ENCODE measurements at places on chromosomes 4 and X.

DNA sequence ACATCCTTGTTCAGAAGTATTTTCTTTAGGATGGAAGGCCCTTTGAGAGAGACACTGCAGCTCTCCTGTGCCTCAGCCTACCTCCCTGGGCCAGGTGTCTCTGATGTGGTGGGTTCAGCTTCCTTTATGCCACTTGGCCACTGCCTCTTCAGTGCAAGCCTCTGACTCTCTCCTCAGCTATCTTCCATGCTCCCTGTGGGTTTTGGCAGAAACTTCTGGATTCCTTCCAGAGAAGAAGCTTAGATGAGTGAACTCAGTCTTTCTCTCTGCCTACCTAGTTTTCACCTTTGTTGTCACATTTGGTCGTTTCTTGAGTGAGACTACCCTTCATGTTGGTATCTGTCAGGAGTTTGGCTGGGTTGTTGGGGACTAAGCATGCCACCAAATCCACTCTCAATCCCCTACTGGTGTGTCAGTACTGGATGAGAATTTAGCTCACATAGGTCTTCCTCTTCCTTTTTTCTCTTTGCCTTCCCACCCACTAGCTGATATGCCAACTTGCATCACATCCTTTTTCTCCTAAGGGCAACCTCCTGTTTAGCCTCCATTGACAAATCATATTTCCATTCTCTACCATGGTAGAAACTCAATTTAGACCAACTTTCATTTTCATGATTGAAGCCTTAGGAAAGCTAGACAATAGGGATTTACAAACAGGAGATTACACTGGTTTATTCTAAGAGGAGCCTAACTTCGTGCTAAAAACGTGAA, 32.0 kb downstream of the IL15 start:
- peak; percentile 60 for DNase-seq

- no peak for DNase-seq
These were observed 88.1 kb downstream of the RPA4 start for GRCh38 chrX:96971812-96972211.

DNA sequence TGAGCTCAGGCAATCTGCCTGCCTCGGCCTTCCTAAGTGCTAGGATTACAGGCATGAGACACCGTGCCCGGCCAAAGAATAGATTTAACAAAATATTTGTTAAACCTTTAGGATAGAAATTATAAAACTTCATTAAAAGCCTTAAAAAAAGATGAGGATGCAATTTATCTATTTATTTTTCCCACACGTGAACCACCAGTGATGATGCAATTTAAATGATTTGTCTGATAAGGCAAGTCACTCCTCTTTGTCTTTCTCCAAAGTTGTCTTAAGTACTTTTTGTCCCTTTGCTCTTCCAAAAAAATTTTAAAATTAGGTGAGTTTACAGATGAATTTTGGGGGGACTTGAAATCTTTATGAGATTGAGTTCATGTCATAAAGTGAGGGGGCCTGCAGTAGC, 58.2 kb downstream of the SLC34A2 start:
- no peak for DNase-seq

DNA sequence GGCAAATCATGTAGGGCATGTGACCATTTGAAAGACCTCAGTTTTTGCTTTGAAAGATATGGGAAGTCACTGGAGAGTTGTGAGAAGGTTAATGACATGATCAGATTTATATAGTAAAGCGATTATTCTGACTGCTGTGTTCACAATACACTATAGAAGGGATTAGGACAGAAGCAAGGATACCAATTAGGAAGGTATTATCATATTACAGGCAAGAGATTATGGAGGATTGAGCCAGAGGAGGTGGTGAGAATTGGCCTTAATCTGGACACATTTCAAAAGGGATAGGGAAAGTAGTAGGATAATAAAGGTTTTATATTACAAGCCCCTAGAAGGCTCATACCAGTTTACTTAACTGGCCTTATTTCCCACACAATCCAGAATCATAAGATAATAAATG, 124.9 kb upstream of the POF1B start:
- DNase-seq: no peak

DNA sequence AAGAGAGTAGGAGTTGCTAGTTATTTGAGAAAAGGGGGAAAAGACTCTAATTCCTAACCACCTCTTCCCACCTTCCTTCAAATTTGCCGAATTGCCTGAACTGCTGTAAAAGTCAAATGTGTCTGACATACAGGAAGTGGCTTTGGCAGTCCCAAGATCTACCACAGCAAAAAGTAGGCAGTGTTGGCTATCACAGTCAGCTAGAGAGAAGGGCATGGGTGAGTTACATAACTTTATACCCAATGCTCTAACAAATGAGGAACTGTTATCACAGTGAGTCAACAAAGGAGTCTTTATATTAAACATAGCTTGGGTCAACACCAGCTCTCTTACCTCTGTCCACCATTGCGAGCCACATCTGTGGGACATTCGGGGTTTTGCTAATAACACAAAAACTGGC, 2.4 kb upstream of the MBNL3 start:
- DNase-seq: peak; percentile 77

- no peak for DNase-seq
These were observed 196.4 kb downstream of the GALNTL6 start for GRCh38 chr4:172009446-172010230.

DNA sequence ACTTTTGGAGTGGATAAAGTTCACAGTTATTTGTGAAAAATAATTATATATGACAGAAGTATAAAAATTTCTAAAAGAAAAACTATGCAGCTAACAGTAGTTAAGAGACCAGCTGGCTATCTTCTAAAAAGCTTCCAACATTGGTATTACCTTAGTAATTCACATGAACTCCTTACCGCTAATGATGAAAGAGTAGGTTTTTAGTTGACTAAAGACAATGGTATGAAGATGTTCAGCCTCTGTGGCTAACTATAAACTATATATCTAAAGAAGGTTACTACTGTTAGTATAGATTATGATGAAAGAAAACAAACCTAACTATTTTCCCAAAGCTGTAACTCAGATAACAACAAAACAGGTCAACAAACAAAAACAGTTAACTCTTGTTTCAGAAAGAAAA, 10.4 kb downstream of the CCNI start:
- DNase-seq: no peak

DNA sequence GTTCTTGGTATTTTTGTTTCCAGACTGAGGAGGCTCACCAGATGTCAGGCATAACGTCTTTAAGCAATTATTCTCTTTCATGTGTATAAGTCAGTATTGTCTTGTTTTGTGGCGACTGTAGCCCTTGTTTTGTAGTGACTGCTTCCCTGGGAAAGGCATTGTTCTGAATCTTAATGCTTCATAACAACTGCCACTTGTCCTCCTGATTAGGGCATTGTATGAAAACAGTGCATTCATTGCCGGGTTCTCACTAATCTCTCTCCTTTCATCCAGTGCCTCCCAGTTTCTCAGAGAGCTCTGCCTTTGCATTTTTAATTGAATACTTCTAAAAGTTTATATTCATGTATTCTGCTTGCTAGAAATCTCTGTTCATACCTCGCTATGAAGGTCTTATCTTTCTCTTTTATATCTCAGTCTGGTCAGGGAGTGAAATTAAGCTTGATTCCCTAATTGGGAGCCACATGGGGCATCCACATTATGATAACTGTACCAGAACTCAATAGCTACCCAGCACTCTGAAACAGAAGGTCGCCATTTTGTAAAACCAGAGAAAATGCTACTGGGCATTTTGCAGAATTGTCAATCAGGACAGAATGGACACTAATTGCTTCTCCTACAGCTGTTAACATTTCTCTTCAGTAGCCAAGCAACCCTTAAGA, 149.8 kb downstream of the GBA3 start:
- no peak for DNase-seq

- peak; percentile 91 for DNase-seq
These were observed 594.5 kb downstream of the ARAP2 start for GRCh38 chr4:35649778-35650177.

DNA sequence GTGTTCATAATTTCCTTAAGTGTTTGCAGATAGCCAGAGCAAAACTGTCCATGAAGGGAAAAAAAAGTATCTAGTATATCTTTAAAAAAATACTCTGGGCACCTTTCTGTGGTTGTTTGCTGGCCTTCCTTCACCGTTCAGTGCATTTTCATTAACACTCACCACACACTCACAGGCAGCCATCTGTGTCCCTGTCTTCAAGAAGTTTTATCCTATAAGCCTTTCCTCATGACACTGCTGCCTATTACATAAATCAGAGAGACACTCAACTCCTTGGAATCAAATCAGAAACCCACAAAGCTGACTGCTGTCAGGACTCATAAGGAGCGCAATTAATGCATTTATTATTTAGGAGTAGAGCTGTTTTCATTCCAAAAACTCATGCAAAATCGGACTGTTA, 1720.2 kb downstream of the PCDH7 start:
- DNase-seq: no peak

All from suppressor macrophage treated with lipopolysaccharide for 1 hour (primary cell).